ENCODE measurements at places on chromosomes 1 and 21.

DNA sequence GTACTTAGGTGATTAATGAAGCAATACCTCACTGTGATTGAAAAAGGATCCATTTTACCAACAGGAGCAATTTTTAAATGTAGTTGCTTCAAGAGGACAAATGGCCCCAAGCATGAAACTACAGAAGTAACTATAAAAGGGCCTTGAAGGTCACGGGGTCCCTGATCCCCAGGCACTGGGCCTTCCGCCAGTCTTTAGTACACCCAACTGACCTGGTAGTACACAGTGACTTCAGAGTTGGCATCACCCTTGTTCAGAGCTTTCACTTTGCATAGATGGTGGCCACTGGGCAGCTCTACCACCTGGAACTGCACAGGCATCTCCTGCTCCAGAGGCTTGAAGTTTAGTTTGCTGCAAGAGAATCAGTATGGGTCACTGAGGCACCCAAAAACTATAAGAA is 84.3 kb downstream of the NRDC start:
- no peak for DNase-seq

DNA sequence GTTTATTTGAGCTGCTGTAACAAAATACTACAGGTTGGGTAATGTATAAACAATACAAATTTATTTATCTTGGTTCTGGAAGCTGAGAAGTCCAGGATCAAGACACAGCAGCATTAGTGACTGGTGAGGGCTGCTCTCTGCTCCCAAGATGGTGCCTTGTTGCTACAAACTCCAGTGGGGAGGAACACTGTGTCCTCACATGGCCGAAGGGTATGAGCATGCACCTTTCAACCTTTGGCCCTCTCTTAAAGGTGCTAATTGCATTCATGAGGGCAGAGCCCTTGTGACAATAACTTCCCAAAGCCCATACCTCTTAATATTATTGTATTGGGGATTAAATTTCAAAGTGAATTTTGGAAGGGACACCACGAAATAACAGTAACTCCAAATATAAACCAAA is 55.3 kb upstream of the ATP1B1 start:
- no peak for DNase-seq

GRCh38 chr21:39314143-39315027 is 953 bp upstream of the BRWD1 start:
- peak; percentile 75 for DNase-seq

- peak; percentile 27 for DNase-seq
Measured at GRCh38 chr1:15304708-15305467, 57.9 kb downstream of the FHAD1 start.

- DNase-seq: no peak
Measured at GRCh38 chr1:63612971-63613370, 19.8 kb downstream of the PGM1 start.

- DNase-seq: no peak
Measured at GRCh38 chr21:43317254-43317748, 109.6 kb downstream of the SIK1 start.

DNA sequence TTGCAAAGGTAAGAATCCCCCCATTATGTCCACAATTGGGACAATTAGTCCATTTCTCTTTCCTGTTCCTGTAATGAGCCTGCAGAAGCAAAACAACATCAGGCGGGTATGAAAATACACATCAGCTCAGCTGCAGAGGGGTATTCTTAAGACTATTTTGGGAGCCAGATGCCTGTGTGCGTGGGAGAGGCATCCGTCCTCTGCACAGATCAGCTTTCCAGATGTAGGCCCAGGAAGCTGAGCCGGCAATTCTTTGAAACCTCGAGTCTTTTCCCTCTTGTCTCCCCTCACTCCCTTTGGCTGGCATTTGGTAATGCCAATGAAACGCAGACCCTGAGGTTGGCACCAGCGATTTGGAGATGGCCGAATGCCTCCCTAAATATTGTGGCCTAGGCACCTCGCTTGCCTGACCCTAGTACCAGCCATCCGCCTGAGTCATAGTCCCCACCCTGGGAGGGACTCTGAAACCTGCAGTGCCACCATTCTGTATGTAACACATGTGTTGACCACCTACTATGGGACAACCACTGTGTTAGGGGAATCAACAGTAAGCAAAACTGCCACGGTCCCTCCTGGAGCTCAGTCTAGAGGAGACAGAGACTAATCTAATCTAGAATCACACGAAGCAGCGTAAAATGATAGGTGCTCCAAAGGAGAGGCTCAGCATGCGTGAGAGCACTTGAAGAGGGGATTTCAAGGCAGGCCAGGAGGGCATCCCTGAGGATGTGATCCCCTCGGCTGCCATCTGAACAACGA is 603.0 kb downstream of the MATN1 start:
- DNase-seq: no peak

- no peak for DNase-seq
Measured at GRCh38 chr1:50531027-50531426, 107.8 kb upstream of the DMRTA2 start.

Data from astrocyte of the spinal cord (primary cell).